Suprapubic skin (tissue), 4 donors: ENCODE measurements at places on chromosomes 7 and 10.

DNA sequence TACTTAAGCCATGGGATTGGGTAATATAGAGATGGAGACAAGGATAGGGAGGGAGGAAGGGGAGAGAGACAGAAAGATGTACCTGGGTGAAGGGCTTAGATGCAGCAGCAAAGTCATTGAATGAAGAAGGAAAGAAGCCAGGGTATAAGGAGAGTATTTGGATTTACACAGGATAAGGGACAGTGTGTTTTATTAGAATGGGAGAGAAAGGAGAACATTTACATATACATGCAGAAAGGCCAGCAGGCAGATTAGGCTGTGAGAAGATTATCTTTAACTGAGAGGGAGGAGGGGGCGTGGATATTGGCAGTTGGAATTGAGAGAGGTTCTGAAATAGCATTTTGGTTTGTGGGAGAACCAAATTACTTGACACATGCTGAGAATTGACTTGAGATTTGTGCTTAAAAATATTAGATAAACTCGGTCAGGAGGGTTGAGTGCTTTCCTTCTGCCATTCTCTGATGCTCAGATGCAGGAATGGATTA, 161.5 kb upstream of the ZNF804B start:
- DNase-seq, result no peak

GRCh38 chr10:65396997-65397396, 1528.8 kb upstream of the LRRTM3 start:
- no peak for DNase-seq

GRCh38 chr7:107315716-107316220, 147.0 kb downstream of the HBP1 start:
- DNase-seq, result no peak

DNA sequence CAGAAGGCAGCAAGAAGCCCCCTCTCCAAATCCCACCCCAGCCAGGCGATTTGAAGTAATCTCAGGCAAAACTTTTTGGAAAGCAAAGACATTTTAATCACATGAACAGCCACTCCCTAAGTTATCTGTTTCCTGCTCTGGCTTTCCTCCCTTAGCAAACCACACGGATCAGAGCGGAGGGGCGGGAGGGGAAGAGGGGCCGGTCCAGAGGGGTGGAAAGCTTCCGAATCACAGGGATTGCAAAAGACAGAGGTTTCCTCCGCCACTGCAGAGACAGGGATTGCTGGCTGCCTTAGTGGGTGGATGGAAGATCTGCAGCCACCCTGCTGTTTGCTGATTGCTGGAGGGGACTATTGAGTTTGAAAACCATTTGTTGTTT, 41.2 kb downstream of the ZCCHC24 start:
- DNase-seq, result peak; percentile 88

- no peak for DNase-seq
Observed at GRCh38 chr7:154844955-154845354, 158.0 kb downstream of the PAXIP1 start.

GRCh38 chr7:156174428-156174827, 362.2 kb upstream of the SHH start:
- DNase-seq, result no peak

DNA sequence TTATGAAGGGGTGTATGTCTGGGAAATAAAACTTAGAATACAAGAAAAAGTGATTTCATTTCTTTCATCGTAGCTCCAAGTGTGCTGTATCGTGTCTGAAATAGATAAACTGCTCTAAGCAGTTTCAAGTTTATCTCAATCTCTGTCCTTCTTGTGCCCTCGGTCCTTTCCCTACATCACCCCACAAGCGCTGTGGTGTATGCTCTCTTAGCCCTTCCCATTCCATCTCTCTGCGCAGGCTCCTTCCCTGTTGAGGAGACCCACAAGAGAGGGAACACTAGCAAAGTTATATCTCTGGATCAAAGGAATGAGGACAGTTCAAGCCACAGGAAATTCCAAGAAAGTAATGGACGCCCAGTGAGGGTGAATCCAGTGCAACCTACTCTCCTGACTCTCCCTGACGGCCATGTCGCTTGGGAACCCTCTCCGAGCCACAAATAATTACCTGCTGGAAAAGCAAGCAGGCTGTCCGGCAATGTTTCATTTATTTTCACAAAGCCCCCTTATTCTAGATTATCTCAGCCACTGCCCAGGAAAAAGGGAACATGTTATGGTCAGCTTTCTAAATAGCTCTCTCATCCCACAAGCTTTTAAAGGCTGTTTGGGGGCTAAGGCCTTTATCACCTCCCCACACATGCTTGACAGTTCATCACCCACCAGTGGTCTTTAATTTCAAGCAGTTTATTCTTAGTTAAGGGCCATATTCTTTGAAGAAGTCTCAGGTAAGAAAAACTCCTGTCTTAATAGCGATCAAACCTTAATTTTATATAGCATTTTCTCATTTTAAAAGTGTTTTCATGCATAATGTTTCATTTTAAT, 34.8 kb downstream of the LRRC4 start:
- DNase-seq, result no peak

DNA sequence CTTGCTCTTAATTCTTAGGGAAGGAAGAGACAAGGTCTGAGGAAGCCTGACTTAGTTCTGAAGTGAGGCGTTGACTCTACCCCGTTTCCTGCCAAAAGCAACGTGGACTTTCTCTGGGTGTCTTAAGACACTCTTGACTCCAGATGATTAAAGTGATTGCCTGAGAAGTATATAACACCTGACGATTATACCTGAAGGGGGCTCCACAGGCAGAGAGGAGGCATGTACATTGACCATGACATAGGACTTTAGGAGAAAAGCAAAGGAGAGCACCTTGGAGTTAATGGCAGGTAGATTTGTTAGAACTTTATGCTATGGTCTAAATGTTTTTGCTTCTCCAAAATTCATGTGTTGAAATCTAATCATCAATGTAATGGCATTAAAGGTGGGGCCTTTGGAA, 15.9 kb downstream of the ITGB8 start:
- DNase-seq, result no peak

- no peak for DNase-seq
Observed at GRCh38 chr7:82851121-82851520, 311.6 kb downstream of the PCLO start.

- DNase-seq, result no peak
Observed at GRCh38 chr7:142108728-142109505, 2.6 kb upstream of the MGAM2 start.

GRCh38 chr7:50554431-50555322, 10.5 kb downstream of the DDC start:
- no peak for DNase-seq

DNA sequence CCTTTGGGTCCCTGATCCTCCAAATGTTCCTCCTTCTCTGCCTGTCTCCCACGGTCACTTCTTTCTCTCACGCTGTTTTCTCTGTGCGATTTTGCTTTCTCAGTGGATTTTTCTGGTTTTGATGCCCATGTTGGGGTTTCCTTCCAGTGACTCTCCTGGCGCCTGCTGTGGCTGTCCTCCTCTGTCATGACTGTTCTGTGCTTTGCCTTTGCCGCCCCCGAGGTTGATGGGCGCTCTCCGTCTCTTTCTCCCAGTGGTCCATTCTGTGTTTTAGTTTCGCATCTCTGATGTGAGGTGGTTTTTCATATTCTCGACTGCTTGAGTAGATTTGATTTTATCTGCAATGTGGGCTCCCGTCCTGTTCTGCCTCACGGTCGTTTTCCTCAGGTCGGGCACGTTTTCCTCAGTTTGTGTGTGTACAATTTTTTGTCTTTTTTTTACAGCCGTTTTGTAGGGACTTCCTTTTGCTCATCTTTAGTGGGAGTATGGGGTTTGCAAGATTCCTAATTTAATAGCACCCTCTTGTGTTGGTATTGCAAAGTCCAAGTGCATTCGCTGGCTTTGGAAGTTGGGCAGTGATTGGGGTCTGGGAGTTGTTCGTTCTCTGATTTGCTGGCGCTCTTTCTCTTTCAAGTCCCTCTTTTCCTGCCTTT, 100.0 kb downstream of the INPP5A start:
- peak; percentile 54 for DNase-seq

GRCh38 chr7:2607122-2607922, 24.5 kb upstream of the TTYH3 start:
- peak; percentile 88 for DNase-seq

- DNase-seq, result no peak
Observed at GRCh38 chr10:88150339-88150738, 286.9 kb downstream of the PTEN start.

DNA sequence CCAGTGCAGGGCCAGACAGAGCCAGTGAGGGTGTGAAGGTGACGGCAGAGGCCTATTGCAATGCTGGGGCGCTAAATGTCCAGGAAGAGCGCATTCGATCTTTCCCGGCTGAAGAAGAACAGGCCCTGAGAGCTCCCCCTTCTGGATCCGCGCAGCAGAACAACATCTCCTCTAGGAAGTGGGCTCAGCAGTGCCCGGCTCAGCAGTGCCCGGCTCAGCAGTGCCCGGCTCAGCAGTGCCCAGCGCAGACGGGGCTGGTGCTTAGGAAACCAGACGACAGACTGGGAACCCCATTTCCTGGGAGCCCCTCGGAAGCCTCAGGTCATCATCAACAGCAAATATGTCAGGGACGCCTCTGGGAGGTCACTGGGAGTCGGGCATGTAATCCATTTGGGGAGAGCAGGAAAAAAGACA, 4.7 kb upstream of the NOS3 start:
- DNase-seq, result no peak

GRCh38 chr10:112795067-112795466, 155.0 kb upstream of the TCF7L2 start:
- DNase-seq, result no peak

GRCh38 chr10:75399461-75400162, 2.0 kb downstream of the ZNF503 start:
- peak; percentile 89 for DNase-seq

- no peak for DNase-seq
Observed at GRCh38 chr10:78502210-78502936, 468.7 kb downstream of the RPS24 start.

DNA sequence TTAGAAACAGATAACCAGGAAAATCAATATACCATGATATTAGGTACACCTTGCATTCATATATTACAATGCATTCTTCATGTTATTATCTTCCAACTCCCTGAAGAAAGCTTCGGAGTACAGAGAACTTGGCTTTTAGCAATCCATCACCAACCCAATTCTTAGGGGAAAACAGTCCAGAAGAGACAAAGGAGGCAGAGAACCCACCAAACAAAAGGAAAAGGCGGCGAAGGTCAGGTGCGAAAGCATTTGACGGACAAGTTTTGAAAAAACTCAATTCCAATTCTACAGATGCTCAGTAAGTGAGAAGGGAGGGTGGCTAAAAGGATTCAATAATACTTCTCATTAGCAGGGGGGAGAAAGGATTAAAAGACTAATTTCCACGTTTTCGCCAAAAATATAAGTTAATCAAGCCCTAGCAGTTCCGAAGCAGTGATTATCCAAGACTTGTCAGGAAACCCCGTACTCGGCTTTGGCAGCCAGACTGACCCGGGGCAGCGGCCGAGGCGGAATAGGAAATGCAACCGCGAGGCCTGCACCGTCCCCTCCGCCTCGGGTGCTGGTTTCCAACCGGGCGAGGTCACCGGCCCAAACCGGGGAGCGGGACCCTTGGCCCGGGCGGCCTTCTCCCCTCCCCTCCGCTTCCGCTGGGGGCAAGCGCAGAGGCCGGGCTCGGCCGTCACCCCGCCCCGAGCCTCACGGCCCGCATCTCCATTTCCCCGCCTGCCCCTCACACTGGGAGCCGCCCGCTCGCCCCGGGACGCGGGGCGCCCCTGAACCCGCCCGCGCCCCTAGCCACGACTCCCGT, 747 bp downstream of the GDI2 start:
- peak; percentile 77 for DNase-seq

- no peak for DNase-seq
Observed at GRCh38 chr10:86311906-86312305, 54.7 kb downstream of the GRID1 start.

GRCh38 chr10:132240581-132240980, 53.8 kb downstream of the DPYSL4 start:
- DNase-seq, result no peak
